Melanocyte of skin (primary cell): ENCODE measurements at places on chromosomes 3 and 15. TPM values are rescaled to one million over a fixed set of nuclear protein-coding genes. Genes with fewer than 3 reads are reported as not detected.

COX5A gene
- 59.5 and 75.6 TPM in 2 replicates for total RNA-seq

BSN gene
- under 0.01 and 0.15 TPM in 2 replicates for total RNA-seq

SNX33 gene
- 18.6 and 24.4 TPM in 2 replicates for total RNA-seq

KNL1 gene
- 12.4 and 14.5 TPM in 2 replicates for total RNA-seq

ZMAT3 gene
- total RNA-seq, result 15.8 and 39.3 TPM in 2 replicates

NCEH1 gene
- 4.1 and 5.1 TPM in 2 replicates for total RNA-seq

CFAP44 gene
- total RNA-seq, result 6.2 and 8.7 TPM in 2 replicates

WDR93 gene
- total RNA-seq, result under 0.01 and 0.15 TPM in 2 replicates

SLC9C1 gene
- total RNA-seq, result 0.34 and 0.73 TPM in 2 replicates

SLC12A1 gene
- under 0.01 TPM in 1 of 2 replicates, not detected in the other for total RNA-seq

FRMD5 gene
- 12.0 and 14.2 TPM in 2 replicates for total RNA-seq

SCG5 gene
- 0.69 TPM in 1 of 2 replicates, not detected in the other for total RNA-seq

P2RY1 gene
- 2.4 and 5.1 TPM in 2 replicates for total RNA-seq

ZBED2 gene
- under 0.01 TPM in 1 of 2 replicates, not detected in the other for total RNA-seq

GOLGA8G gene
- total RNA-seq, result not detected in 2 replicates

C2CD4B gene
- total RNA-seq, result not detected in 2 replicates

APOD gene
- 26.6 and 138 TPM in 2 replicates for total RNA-seq

HYAL3 gene
- total RNA-seq, result 5.4 and 6.0 TPM in 2 replicates

NLGN1 gene
- total RNA-seq, result 77.4 and 106 TPM in 2 replicates

COX17 gene
- 20.1 and 32.0 TPM in 2 replicates for total RNA-seq

GOLGA8N gene
- 2.9 and 3.4 TPM in 2 replicates for total RNA-seq

ATP10A gene
- 104 and 115 TPM in 2 replicates for total RNA-seq

WDR76 gene
- total RNA-seq, result 7.9 and 16.7 TPM in 2 replicates

CEMIP gene
- 1.0 and 2.2 TPM in 2 replicates for total RNA-seq

ZBTB20 gene
- 10.3 and 19.3 TPM in 2 replicates for total RNA-seq

IL17RC gene
- 42.7 and 67.2 TPM in 2 replicates for total RNA-seq

SKOR1 gene
- total RNA-seq, result under 0.01 TPM in 2 replicates

CCR8 gene
- not detected in 2 replicates for total RNA-seq
